Stimulated activated CD8-positive, alpha-beta memory T cell treated with anti-CD3 and anti-CD28 coated beads, Interleukin-7, amount 100 ng/mL, for 1 hour (primary cell): ENCODE measurements at places on chromosomes 4 and X.

GRCh38 chr4:6753103-6753560 lies 29.4 kb upstream of the KIAA0232 start:
- DNase-seq: no peak

- no peak for DNase-seq
These were observed 6.7 kb downstream of the LAMP2 start for GRCh38 chrX:120462370-120462769.

DNA sequence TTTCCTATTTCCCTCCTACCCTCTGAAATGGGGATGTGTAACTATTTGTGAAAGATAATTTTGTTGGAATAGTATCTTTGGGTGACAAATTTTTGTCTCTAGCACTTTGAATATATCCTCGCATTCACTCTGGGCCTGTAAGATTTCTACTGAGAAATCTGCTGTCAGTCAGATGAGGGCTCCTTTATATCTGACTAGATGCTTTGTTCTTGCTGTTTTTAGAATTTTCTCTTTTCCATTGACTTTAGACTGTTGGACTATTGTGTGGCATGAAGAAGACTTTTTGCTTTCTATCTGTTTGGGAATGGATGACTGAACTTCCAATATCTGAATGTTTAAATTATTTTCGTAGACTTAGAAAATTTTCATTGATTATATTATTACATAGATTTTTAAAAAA lies 54.2 kb upstream of the GRID2 start:
- DNase-seq: no peak

GRCh38 chr4:16866974-16867373 lies 31.5 kb downstream of the LDB2 start:
- DNase-seq: no peak

GRCh38 chr4:37693450-37694190 lies 7.4 kb upstream of the RELL1 start:
- no peak for DNase-seq

- DNase-seq: no peak
These were observed 48.5 kb downstream of the FSTL5 start for GRCh38 chr4:162115333-162115732.

GRCh38 chrX:13396924-13397323 lies 77.1 kb upstream of the ATXN3L start:
- DNase-seq: no peak

DNA sequence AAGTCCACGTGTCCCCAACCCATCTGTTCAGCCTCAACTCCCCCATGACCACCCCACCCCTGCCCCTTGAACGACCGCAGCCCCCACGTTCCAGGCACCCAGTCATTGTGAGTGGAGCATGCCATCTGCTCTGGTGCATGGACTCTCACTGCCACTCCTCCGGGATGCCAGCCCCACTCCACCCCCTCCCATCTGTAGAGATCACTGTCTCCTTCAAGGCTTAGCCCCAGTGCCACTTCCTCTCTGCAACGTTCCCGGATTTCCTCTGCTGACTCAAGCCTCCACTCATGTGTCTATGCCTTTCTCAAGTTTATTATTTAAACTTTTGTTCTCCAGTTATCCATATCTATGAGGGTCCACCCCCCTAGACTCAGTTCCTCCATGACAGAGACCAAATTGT lies 54.0 kb downstream of the MAML3 start:
- no peak for DNase-seq

DNA sequence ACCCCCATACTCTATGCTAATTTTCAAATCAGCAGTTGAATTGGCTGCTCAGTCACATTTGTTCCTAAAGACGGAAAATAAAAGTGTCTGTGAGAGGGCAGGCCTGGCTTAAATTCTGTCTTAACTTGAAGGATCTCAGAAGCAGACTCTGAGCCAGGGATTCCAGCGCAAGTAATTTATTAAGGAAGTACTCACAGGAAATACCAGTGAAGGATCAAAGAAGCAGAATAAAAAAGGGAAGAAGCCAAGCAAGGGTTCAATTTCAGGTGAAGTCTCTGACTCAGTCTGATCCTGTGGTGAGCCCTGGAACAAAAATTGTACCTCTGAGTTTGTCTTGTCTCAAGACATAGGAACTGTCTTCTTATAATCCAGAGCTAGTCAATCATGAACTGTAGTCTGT lies 52.2 kb downstream of the IL1RAPL1 start:
- DNase-seq: no peak

GRCh38 chr4:27692158-27692557 lies 831.5 kb downstream of the STIM2 start:
- no peak for DNase-seq

DNA sequence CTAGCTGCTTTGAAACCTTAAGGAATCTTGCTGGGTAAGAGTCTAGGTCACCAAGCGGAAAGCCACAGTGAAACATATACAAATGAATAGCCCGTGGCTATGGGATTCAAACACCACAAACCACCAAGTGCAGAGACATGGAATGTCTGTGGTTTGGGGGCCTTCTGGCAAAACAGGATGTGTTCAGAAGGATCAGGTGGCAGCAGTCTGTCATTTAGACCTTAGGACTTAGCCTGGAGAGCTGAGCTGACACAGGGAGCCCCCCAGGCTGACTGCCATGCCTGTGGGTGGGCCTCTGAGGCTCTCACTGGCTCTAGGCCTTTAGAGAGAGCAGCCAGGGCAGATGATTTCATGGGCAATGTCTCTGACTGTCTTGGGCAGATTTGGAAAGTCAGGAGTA lies 225.6 kb downstream of the FBXW7 start:
- no peak for DNase-seq

- no peak for DNase-seq
These were observed 54.1 kb downstream of the C4orf51 start for GRCh38 chr4:145734031-145734430.

- no peak for DNase-seq
These were observed 39.3 kb downstream of the RTL9 start for GRCh38 chrX:110397904-110398303.

- DNase-seq: no peak
These were observed 27.7 kb upstream of the RPL34 start for GRCh38 chr4:108592674-108592986.

GRCh38 chrX:2351321-2351720 lies 149.5 kb downstream of the DHRSX start:
- no peak for DNase-seq
